ENCODE measurements at places on chromosomes 12 and 14.

DNA sequence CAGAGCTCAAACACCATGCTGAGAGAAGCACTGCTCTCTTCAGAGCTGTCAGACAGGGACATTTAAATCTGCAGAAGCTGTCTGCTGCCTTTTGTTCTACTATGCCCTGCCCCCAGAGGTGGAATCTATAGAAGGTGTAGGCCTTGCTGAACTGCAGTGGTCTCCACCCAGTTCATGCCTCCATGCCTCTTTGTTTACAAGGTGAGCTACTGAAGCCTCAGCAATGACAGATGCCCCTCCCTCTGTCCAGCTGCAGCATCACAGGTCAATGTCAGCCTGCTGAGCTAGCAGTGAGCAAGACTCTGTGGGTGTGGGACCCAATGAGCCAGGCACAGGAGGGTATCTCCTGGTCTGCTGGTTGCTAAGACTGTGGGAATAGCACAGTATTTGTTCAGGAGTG, 25.4 kb upstream of the CCDC198 start:
- DNase-seq, result no peak

- DNase-seq, result no peak
Observed at GRCh38 chr12:105348142-105348541, 17.7 kb downstream of the C12orf75 start.

DNA sequence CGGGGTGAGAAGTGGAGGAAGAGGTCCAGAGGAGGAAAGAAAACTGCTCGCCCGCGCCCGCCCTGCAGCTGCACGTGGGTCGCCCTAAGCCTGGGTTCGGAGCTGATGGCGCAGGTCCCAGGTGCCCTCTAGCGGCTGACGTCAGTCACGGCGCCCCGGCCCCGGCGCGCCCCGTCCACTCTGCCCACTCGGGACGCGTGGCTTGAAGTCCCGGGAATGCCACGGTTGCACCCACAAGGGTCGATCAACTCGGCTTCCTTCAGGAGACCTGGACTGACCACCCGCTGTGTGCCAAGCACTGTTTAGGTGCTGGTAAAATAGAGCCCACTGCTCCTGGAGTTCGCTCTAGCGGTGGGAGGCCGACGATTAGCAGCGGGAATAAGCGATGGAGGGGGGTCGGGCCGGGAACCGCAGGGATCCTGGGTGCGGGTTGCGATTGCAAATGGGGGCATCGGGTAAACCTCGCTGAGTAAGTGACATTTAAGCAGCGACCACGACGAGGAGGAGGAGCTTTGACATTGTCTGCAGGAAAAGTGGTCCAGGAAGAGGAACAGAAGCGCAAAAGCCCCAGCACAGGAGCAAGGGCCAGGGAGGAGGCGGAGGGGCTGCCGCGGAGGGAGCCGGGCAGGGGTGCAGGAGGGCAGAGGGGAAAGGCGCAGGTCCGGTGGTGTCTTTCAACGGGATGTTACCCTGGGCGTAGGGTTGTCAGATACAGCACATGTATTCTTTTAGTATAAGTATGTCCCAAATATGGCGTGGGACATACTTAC, 5.1 kb upstream of the ZNF839 start:
- peak; percentile 94 for DNase-seq

DNA sequence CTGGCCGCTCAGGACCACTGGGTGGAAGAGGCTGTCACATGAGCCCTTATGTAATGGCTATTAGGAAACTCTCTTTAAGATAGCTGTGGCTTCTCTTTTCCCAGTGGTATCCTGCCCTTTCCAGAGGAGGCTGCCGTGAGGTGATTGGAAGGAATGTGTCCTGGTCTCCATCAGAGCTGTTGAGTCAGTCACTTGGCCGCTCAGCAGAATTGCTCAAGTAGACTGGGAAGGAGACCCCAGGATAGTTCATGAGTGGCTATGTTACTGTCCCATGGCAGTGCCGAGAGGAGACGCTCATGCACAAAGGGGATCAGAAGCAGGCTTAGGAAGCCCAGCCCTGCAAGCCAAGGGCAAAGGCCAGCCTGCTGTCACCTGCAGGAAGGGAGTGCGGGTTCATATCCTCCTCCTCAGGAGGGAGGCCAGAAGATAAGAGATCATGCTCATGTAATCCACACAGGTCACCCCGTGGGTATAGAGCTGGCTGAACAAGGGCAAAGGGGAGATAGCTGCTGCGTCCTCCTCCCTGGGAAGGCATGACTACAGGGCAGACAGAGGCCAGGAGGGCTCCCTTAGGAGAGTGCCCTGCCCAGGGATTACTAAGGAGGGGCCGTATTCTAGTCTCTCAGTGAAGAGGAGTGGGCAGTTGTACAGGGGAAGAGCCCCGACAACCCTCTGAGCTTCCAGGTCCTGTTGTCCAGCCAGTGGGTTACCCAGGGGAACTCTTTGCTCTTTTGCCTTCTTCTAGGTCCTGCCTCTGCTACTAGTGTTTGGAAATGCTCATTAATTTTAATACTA, 137.0 kb upstream of the MAX start:
- DNase-seq, result no peak

DNA sequence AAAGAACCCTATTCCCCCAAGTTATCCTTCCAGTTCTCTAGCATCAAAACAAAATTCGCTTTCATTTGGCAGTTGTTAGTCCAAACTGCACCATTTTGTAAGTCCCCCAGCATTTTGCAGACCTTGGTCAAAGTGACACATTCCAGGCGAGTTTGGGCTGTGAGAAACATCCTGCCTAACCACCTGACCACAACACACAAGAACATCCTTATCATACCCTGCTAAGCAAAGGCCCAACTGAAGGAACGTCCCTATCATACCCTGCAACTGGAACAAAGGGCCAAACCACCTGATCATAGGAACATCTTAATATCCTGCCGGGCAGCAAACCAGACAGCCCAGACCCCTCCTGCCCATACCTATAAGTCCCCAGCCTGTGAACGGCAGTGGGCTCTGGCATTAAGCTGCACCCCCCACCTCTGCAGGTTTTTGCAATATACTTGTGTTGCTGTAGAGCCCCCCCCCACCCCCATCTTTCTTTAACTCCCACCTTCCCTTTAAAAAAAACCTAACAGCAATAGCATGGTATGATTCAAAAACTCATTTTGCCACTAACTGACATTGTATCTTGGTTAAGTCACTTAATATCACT, 2.7 kb downstream of the PCNX4 start:
- no peak for DNase-seq

GRCh38 chr12:41920355-41920754, 224.3 kb downstream of the GXYLT1 start:
- no peak for DNase-seq

DNA sequence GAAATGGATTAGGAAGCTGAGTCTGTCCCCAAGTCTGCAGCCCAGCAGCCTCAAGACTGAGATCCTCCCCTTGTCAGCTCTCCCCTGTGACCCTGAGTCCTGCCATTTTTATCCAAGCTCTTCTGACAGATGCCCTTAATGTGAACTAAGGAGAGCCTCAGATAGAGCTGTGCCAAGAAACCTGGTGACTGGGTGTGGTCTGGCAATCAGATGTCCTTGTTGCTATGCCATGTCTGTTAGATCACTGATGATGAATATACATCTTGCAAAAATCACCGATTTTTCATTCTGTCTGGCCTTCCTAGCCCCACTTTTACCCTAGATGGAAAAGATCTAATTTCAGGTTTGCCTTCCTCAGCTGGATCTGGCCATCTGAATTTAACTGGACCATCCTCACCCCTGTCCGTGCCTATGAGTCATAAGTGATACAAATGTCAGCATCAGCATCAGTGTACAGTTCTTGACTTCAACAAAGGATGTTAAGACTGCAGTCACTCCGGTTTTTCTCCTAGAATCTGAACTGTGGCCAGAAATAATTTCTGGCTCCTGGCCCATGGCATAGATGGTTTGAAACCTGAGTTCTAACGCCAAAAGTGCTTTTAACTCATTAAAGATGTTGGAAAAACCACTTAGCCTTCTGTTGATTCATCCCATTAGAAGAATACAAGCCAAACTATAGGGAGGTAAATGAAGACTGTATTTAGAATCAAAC, 61.2 kb upstream of the GRIP1 start:
- no peak for DNase-seq

- DNase-seq, result no peak
Observed at GRCh38 chr12:75183967-75184366, 25.7 kb downstream of the KCNC2 start.

GRCh38 chr14:100537446-100538350, 49.5 kb downstream of the BEGAIN start:
- DNase-seq, result peak; percentile 61

GRCh38 chr12:51253276-51253675, 14.7 kb downstream of the DAZAP2 start:
- DNase-seq, result no peak

- DNase-seq, result no peak
Observed at GRCh38 chr12:133081159-133081780, 547 bp downstream of the ZNF140 start.

GRCh38 chr12:1836854-1837421, 16.6 kb downstream of the LRTM2 start:
- DNase-seq, result no peak

- no peak for DNase-seq
Observed at GRCh38 chr12:98743362-98743953, 98.4 kb downstream of the APAF1 start.

- DNase-seq, result no peak
Observed at GRCh38 chr12:65854629-65855028, 30.3 kb downstream of the HMGA2 start.

- DNase-seq, result no peak
Observed at GRCh38 chr14:93926245-93926872, 785 bp upstream of the FAM181A start.

- no peak for DNase-seq
Observed at GRCh38 chr12:122107261-122107660, 28.7 kb downstream of the MLXIP start.

DNA sequence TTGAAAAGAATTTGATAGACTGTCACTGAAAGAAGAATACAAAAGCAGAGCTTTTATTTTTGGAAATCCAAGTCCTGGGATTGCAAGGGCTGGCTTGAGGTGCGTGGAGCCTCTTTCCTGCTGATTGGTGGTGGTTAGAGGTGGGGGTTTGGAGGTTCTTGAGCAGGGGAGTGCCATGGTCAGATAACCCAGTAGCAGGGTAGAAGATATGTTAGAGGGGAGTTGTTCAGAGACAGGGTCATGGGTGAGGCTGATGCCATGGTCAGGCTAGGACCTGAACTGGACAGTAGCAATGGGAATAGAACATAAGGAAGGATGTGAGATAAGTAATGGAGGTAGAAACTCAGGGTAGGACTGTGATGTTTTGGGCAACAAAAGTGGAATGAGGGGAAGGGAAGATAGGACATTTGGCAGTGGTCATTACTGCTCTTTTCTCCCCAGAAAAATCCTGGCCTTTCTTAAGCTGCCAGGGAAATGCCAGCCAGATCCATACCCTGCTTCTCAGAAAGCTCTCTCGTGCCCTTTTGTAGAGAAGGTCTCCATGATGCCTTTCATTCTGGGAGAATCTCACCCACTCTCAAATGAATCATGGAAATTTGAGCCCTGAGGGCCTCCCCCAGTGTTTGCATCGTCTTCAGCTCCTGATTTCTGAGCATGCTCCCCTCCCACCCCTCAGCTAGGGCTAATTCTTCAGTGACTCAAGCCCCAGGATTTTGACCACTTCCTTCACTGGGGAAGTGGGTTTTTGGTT, 9.5 kb downstream of the EMP1 start:
- no peak for DNase-seq
